ENCODE measurements at places on chromosomes 16 and 17.

- DNase-seq: no peak
Measured at GRCh38 chr17:45976755-45977505, 22.1 kb upstream of the STH start.

DNA sequence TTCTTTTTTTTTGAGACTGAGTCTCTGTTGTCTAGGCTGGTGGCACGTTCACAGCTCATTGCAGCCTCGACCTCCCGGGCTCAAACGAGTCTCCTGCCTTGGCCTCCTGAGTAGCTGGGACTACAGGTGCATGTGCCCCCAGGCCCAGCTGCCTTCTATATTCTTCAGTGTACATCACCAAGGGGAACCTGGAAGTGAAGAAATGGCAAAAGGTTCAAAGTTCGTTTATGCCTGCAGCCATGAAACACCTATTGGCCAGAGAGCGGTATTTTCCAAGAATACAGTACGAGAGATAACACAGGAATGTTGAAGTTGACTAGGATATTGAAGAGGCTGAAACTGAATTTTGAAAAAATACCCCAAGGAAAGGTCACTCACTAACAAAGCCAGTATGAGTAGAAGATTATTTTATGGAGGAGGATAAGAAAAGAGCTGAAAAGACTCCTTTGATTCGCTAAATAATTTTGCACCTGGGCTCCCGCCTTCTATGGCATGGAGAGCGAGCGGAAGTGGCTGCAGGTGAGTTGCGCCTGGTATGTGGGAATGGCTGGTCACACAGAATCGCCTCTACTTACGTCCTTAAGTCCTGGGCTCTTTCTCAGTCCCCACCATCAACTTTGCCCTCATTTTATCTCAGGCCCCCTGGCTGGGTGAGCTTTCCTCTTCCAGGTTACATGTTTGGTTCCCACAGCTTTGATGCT, 9.8 kb downstream of the ST6GALNAC1 start:
- peak; percentile 80 for DNase-seq

DNA sequence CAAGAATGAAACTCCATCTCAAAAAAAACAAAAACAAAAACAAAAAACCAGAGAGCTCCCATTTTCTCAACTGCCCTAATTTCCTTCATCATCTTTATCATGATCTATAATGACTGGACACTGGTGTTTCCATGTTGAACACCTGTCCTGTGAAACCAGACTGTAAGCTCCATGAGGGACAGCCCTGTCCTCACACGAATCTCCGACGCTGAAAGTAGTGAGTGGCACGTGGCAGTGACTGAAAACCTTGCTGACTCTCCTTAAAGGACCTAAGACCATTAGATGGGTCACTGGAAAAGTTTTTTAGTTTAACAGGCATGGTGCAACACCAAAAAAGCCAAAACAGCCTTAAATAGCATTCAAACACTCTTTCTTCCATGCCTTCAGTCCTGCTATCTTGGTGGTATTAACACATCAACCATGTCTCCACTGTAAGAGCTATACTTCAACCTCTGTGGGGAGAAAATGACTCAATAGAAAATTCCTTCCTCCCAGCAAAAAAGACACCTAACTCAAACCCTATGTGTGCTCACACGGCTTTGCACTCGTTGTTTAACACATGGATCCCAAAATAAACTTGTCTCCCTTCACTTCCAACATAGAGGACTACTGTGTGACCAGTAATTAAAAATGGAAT, 8.3 kb downstream of the AXIN2 start:
- no peak for DNase-seq

- no peak for DNase-seq
Measured at GRCh38 chr17:82542439-82542838, 22.9 kb downstream of the FOXK2 start.

- no peak for DNase-seq
Measured at GRCh38 chr16:27432558-27432957, 30.6 kb downstream of the IL21R start.

DNA sequence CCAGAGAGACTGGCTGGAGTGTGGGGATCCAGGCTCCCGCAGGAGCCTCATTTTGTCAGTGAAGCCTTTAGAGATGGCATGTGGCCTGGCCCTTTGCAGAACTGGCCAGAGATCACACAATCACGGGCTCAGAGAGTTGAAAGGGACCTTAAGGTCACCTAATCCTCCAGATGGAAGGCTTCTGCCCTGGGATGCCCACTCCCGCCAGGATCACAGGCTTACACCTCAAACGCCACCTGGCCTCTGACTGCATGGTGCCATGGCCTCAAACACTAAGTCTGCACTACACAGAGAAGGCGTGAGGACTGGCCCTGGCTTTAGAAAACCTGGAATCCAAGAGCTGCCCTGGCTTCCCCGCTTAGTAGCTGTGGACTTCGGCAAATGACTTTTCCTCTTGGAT, 306.8 kb upstream of the CCL2 start:
- no peak for DNase-seq

DNA sequence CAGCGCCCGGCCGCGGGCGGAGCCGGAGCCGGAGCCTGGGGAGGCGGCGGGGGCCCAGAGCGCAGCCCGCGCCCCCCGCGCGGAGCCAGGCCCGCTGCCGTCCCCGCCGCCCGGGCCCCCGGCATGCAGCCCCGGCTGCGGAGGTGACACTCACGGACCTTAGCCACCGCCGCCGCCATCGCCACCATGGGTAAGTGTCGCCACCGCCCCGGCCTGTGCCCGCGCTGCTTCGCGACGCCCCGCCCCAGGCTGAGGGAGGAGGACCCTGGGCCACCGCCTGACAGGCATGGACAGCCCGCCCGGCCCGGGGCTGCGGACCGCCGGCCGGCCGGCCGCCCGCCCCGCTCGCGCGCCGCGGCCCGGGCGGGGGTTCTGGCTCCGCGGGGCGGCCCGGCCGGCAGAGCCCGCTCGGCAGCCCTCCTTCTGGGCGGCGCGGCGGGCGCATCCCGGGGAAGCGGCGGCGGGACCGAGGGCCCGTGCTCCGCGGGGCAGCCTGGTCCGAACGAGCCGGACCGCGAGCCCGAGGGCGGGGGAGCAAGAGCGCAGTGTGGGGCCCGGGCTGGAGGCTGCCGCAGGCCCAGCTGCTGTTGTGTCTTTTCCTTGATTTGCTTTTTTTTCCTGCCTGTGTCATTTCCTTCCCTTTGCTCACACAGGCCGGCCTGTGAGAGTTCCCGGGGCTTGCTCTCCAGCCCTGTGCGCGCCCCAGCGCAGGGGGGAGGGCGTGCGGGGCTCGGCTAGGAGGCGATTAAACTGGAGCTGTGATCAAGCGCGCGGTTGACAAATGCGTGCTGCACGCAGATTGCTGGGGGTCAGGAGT, 565 bp downstream of the MAP3K3 start:
- DNase-seq: peak; percentile 49

GRCh38 chr17:3885970-3886369, 6.9 kb downstream of the CAMKK1 start:
- no peak for DNase-seq

DNA sequence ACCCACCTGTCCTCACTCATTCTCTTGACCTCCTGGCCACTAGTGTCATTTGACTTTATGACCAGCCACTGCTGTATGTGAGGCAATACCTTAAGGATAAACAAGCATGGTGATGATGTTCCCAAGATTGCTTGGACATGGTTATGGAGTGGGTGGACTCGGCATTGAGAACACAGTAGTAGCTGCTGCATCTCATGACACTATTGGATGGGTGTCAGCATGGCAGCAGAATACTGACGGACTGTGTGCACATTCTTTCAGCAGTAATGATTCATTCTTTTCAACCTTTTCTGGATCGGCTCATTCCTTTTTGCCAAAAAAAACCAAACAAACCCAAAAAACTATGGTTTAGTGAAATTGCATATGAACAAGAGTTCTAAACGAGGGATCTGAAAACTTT, 13.5 kb downstream of the SPECC1 start:
- DNase-seq: no peak

- peak; percentile 71 for DNase-seq
Measured at GRCh38 chr17:19702217-19702641, 14.2 kb downstream of the SLC47A2 start.

DNA sequence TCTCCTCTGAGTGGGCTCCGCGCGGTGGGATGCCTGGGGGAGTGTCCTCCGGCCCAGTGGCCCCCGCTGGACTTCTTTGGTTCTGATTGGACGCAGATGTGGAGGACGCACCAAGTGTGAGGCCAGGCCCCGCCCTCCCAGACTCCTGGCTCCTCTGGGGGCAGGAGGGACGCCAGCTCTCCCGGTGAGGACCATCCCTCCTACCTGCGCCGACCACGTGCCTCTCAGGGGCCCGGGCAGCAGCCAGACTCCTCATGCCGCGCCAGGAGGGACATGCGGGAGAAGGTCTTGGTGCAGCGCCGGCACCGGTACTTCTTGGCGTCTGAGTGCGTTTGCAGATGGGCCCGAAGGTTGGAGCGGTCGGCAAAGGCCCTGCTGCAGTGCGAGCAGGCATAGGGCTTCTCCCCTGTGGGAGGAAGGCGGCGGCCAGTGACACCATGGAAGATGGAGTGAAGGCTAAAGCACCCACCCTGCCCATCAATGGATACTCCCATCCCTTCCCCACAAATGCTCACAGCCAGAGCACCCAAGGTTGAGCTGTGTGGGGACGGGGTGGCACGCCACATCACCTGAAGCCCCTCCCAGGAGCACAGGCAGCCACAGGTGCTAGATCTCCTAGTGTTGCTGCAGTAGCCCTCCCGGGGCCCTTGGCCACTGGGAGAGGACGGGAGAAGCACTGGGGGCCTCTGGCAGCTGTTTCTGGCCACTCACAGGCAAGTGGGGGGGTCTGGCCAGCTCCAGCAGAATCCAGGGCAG, 7.9 kb downstream of the SNAI3 start:
- DNase-seq: no peak

DNA sequence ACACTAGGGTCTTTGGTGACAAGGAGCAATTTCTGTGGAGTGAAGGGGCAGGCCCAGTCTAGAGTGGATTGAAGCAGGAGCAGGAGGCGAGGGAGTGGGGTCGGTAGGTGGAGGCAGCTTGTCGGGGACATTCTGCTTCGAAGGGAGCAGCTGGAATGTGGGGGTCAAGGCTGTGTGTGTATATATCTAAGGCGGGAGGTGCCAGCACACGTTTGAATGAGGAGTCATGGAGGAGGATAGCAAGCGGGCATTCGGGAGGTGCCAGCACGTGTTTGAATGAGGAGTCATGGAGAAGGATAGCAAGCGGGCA, 17.7 kb downstream of the NT5M start:
- DNase-seq: no peak

- DNase-seq: no peak
Measured at GRCh38 chr17:39177256-39177655, 11.3 kb upstream of the ARL5C start.

DNA sequence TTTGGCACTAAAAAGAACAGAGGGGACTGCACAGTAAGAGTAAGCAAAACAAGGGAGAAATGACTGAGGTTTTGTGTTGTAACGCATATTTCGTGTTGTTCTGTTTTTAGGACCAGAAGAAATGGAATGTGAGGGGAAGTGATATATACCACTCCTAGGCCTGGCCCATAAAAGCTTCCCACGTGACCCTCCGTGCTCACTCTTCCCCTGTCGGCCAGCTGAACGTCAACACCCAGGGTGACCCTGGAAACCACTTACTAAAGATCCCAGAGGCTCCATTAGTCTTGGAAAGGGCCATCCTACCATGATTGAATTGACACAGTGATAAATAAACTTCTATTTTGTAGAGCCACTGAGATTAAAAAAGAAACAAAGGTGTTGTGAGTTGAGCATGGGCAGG, 79.8 kb downstream of the HELZ start:
- DNase-seq: no peak

DNA sequence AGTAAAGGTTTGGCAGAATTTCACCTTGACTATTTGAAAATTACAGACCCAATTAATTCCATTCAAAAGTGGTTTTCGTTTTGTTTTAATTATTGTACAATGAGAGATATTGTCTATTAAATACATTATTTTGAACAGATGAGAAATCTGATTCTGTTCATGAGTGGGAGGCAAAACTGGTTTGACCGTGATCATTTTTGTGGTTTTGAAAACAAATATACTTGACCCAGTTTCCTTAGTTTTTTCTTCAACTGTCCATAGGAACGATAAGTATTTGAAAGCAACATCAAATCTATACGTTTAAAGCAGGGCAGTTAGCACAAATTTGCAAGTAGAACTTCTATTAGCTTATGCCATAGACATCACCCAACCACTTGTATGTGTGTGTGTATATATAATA, 72.6 kb downstream of the CDK12 start:
- DNase-seq: no peak

DNA sequence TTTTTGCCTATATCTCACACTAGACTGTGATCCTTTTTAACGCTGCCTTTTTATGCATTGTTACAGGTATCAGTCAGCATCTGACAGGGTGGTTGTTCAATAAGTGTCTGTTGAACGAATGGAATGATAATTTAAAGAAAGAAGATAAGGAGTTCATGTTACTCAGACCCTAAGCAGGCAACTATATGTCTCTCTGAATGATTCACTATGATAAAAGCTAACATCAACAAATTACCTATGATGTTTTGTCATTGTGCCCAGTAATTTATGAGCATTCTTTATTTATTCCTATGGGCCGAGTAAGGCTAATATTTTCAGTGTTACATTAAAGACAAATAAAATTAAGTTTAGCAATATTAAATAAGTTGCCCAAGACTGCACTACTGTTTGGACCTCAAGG, 435.0 kb upstream of the KIF2B start:
- DNase-seq: no peak

DNA sequence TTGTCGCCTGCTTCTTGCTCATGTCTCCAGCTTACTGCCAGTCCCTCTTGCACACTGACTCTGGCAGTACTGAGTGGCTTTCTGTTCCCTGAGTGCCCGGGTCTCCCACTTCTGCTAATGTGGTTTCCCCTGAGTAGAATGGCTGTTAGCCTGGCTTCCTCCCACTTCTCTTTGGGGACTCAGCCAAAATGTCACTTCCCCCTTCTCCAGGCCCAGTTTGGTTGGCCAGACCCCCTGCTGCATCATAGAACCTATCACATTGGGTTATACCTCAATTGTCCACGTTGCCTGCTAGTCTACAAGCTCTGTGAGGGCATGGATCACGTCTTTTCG, 304.4 kb downstream of the HS3ST3B1 start:
- DNase-seq: no peak

DNA sequence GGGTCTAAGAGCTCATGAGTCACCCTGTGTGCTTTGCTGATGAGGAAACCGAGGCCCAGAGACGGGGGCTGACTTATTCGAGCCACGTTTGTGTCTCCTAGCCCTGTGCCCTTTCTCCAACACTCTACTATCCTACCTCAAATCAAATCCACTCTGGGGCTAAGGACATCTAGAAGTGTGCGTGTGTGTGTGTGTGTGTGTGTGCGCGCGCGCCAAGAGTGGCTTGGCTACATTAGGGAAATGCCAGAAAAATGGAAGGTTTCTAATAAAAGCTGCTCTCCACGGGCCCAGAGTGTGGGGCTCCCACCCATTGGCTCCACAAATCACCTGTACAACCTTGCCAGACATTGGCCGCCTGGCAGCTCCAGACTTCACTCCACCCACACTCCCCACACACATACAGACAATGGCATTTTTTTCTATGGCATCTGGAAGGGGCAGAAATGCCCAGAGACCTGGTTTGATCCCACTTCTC, 30.3 kb upstream of the PHOSPHO1 start:
- DNase-seq: no peak

DNA sequence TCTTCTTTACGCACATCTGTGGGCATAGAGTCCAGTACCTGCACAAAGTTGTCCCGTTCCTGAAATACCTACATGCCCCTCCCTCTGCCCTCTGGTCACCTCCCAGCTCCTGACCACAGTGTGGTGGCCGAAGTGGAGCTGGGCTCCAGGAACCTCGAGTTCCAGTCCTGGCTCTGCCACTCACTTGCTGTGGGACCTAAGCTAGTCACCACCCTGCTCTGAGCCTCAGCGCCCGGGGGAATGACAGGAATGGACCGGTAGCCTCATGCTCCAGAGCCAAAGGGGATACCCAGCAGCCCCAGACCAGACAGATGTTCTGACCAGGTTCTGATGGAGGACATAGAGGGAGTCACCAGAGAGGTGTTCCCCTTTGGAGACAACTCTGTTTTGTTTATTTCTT, 26.7 kb upstream of the ITGA3 start:
- DNase-seq: no peak

All from HepG2 (cell line).